ENCODE measurements at places on chromosomes 6 and 20.

GRCh38 chr20:14441201-14441600 is 103.8 kb upstream of the FLRT3 start:
- no peak for DNase-seq

DNA sequence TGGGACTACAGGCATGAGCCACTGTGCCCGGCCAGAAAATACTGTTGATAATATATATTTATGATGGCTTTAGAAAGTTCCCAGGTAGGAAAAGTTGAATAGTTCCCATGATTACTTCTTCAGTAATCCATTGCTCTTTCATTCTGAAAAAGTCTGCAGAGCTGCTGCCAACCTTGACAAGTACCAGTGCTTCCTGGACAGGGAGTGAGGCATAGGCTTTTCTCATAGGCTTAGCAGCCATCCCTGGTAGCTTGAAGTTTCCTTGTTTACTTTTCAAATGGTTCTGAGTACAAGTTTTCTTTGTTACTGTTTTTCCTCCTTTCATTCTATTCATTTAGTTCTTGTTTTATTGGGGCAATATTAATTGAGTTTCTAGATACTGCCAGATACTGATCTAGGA is 7.8 kb downstream of the RWDD1 start:
- DNase-seq = no peak

DNA sequence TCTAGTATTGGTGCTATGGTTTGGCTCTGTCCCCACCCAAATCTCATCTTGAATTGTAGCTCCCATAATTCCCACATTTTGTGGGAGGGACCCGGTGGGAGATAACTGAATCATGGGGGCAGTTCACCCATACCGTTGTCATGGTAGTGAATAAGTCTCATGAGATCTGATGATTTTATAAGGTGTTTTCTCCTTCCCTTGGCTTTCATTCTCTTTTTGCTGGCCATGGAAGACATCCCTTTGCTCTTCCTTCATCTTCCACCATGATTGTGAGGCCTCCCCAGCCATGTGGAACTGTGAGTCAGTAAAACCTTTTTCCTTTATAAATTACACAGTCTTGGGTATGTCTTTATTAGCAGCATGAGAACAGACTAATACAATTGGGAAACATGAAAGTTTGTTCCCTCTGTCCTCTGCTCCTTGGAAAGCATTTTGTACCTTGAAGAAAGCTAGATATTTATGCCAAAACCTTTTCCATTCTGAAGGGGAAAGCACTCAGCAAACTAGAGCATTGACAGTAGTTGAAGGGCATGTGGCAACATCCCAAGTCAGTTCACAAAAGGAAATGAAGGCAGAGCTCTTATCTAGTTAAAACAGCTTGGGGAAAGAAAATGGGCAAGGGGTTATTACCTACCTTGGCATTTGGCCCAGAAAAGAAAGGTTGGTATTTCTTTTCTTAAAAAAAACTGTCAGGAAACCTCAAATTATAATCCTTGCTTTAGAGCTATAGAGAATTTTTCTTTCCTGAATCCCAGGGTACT is 10.7 kb upstream of the TNFAIP3 start:
- DNase-seq = no peak

- no peak for DNase-seq
Measured at GRCh38 chr20:18724077-18724476, 89.5 kb upstream of the SCP2D1 start.

- peak; percentile 68 for DNase-seq
Measured at GRCh38 chr20:44784688-44785087, 25.7 kb downstream of the RIMS4 start.

DNA sequence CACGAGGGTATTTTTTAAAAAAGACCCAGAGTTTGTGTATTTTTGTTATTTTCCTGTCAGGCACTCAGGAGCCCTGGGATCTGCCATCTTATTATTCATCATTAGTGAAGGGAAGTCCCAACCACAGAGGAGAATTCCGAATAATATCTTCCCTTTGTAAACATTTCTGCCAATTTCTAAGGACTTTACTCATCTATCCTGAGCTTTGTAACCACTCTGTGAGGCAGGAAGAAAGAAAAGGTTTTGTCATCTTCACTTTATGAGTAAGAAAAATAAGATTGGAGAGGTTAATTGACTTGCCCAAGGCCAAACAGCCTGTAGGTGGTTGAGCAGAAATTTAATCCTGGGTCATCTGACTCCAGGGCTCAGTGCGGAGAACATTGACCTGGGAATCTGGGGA is 23.0 kb upstream of the IYD start:
- DNase-seq = no peak

DNA sequence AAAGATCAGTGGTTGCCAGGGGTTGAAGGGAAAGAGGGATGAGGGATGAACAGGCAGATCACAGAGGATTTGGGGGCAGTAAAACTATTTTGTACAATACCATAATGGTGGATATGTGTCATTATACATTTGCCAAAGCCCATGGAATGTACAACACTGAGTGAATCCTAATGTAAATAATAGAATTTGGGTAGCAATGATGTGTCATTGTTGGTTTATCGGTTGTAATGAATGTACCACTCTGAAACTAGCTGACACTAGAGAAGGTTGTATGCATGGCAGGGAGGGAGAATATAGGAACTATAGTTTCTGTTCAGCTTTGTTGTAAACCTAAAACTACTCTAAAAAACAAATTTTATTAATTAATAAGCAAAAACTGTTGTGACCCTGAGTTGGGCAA is 17.8 kb upstream of the ASF1A start:
- no peak for DNase-seq

- peak; percentile 77 for DNase-seq
Measured at GRCh38 chr6:131250122-131250521, 114.9 kb downstream of the AKAP7 start.

DNA sequence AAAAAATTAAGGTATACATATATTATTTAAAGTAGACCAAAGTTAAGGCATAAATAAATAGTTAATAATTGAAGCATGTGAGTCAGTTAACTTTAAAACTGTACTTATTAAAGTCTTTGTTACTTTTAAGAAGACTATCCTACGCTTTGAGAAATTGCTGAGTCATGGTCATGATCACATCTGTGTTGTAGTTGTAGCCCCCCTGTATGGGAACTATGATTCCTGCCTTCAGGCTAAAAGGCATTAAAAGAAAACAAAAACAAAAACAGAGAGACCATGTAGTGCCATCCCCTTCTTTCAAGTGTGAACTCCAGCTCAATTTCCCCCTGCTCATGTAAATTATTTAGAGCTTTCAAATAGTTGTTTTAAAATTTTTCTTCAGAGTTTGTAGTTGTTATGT is 123.4 kb downstream of the FLRT3 start:
- DNase-seq = no peak

GRCh38 chr20:47290008-47290407 is 66.5 kb downstream of the ZMYND8 start:
- no peak for DNase-seq

GRCh38 chr6:170374571-170375444 is 68.2 kb downstream of the FAM120B start:
- DNase-seq = no peak

DNA sequence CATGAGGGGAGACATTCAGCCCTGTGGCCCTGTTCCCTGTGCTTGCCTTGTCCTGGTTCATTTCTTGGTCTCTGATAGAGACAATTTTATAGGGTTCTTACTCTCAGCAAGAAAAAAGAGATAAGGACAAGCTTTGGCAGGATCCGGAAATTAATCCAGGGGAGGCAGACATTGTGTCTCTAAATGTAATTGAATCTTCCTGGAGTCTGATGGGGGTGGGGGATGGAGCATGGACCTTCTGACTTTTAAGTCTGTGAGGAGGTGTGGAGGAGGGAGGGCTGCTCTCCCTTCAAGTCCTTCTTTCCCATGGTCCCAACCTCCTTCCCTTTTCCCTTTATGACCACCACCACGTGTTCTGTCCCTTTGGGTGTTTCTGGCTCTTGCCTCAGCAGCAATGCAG is 512.7 kb downstream of the DHX35 start:
- DNase-seq = no peak

- DNase-seq = no peak
Measured at GRCh38 chr20:62770916-62771315, 25.4 kb upstream of the MRGBP start.

DNA sequence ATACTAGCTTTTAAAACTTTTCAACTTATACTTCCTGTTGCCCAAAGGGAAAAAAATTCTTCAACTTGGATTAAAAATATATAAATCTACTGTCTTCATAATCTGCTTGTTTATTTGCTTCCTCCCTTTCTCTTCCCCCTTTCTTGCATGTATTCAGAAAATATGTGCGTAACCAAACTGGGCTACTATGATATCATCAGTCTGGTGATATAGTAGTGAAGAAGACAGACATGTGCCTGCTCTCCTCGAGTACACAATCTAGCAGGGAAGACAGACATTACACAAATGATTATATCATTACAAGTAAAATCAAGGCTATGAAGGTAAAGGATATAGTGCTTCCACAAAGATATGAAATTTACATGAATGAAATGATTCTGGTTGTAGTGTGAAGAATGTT is 31.0 kb downstream of the IBTK start:
- no peak for DNase-seq

DNA sequence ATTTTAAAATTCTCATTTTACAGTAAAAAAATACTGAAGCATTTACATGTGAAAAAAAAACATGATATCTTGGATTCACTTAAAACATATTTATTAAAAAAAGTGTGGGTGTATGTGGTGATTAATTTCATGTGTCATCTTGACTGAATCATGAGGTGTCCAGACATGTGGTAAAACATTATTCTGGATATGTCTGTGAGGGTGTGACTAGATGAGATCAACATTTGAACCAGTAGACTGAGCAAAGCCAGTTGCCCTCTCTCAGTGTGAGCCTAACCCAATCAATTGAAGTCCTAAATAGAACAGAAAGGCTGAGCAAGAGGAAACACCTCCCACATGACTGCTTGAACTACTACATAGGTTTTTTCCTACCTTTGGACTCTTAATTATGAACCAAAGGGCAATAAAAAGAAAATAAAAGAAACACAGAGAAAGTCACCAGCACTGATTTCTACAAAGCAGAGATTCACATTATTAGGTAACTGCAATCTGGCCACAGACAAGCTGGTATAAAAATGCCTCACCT is 90.5 kb upstream of the VGLL2 start:
- DNase-seq = no peak

DNA sequence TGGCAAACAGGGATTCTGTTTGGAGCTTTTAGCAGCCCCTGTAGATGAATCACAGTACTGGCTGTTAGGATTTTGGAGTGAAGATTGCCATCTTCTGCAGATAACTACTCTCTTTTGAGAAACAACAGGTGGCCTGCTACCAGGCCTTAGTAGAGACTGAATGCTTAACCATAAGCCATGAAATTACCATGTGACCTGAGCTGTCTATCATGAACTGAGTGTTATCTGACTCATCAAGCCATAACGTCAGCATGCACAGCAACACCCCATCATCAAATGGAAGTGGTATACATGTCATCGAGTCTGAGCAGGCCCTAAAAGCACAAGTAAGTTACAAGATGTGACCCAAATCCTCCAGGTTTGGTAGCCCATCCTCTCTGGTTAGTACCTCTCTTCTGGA is 132.6 kb downstream of the GPR63 start:
- DNase-seq = no peak

- DNase-seq = peak; percentile 70
Measured at GRCh38 chr6:83867527-83868161, 8.2 kb downstream of the CYB5R4 start.

GRCh38 chr6:96907498-96907897 is 9.8 kb upstream of the NDUFAF4 start:
- no peak for DNase-seq

- no peak for DNase-seq
Measured at GRCh38 chr6:753486-753885, 60.5 kb upstream of the EXOC2 start.

DNA sequence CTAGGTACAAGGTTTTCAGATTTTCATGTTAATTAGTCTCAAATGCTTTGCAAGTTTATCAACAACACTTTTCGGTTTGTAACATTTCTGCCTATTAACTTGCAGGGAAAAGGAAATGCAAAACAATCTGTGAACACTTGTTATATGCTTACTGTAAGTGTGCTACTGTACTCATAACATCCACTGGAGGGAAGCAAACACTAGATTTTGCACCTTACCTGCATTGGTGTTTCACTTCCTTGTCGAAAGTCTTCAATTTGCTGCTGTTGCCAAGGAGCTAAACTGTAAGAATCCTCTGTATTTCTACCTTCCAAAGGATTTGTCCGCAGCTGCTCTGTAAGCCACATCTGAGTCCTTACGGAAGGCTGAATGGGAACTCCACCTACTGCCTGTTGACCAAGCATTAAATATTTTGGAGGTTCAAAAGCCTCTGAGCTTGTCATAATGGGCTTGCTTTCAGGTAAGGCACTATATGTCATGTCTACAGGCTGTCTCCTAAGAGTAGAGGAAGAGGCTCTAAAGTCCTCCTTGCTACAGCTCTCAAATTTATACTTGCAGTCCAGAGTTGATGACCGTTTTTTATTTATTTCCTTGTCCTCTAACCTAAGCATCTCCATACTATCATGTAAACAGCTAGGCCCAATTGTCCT is 17.3 kb downstream of the PLN start:
- peak; percentile 79 for DNase-seq

DNA sequence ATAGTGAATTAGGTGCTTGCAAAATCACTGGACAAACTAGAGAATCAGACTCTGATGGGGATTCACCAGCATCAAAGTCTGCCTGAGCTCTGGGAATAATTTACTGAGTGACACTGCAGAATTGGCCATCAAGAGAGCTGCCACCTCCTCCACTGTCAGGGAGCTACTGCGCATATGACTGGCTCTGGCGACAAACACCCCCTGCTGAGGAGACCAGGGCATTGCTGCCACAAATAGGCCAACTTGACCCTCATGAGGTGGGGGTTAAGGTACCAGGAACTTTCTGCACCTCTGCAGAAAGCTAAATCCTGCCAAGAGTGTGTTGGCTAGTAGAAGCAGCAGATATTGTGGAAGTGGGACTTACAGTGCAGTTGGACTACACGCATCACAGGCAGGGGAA is 88.0 kb downstream of the CDS2 start:
- peak; percentile 35 for DNase-seq

- DNase-seq = no peak
Measured at GRCh38 chr20:39631557-39631956, 669.4 kb downstream of the DHX35 start.

GRCh38 chr6:142372348-142372747 is 70.5 kb downstream of the ADGRG6 start:
- DNase-seq = no peak

DNA sequence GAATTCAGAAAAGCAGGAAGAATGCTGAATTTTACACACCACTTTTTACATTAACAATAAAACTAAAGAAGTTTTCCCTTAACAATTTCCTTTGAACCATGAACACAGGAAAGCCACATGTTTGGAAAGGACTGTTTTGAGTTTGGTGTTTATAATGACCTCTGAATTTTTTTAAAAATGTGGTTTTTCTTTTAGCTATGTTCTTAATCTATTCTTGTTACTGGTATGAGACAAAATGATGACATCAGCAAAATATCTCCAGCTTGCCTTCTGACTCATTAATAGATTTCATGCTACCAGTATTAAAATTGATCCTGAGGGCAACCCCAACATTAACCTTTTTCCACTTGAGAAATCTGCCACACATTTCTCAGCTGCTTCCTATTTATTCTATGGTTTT is 217.5 kb upstream of the THEMIS start:
- no peak for DNase-seq

Measured in GM23338 (cell line).